RKO (cell line): ENCODE measurements at places on chromosomes 11 and 22.

GRCh38 chr22:39414886-39415285, 15.3 kb downstream of the TAB1 start:
- DNase-seq: no peak

- DNase-seq: no peak
Measured at GRCh38 chr11:130247319-130247718, 67.4 kb downstream of the ZBTB44 start.

- no peak for DNase-seq
Measured at GRCh38 chr11:9490376-9490775, 29.6 kb downstream of the ZNF143 start.

GRCh38 chr11:60764879-60765278, 8.2 kb downstream of the MS4A15 start:
- no peak for DNase-seq
